ENCODE measurements at places on chromosomes 2 and 18.
A peak's percentile ranks its signal among the peaks of the same experiment; 100 is the strongest.

DNA sequence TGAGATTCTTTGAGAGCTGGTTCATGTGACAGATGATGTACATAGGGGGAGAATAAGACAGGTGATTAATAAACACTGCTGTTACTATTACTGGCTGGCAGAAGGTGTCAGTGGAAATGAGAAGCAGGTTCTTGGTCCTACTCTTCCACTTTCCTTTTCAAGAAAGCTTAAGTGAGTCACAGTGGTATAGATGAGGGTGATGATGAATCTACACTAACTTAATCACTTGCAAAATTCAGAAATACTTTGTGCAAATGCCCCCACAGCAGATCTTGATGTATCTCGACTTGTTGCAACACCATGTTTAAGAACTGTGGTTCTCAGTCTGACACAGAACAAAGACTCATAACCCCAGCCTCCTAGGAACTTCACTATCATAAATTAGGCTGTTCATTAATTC, 35.9 kb upstream of the MGAT5 start:
- H3K4me1 ChIP-seq = peaks cover 43% of the 10 kb centered on the region
- H3K27ac ChIP-seq = no peak overlapping the region
- no peaks in the 10 kb centered on the region for H3K27me3 ChIP-seq
- no peak for DNase-seq
- no peak overlapping the region for H3K4me3 ChIP-seq

- no peaks in the 10 kb centered on the region for H3K36me3 ChIP-seq
- H3K27ac ChIP-seq = no peak overlapping the region
- DNase-seq = no peak
- no peak overlapping the region for H3K4me3 ChIP-seq
- peaks cover 6% of the 10 kb centered on the region for H3K4me1 ChIP-seq
- H3K27me3 ChIP-seq = no peaks in the 10 kb centered on the region
Observed at GRCh38 chr2:237961637-237962036, 5.2 kb upstream of the UBE2F start.

DNA sequence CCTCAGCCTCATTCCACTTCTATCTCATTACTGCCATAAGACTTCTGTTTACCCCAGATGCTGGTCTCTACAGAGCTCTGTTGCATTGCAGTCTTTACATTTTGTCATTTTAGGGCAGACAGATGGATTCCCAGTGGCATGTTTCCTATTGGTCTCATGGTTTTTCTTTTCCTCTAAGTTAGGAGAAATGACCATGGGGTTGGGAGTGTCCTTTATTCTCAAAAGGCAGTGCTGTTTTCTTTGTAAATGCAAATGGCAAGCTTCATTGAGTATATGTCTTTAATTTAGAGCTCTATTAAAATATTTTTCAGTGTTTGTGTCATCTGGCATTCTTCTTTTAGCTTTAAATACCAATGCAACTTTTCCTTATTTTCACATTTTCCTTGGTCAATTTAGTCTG, 57.0 kb downstream of the MSTN start:
- H3K27me3 ChIP-seq = no peaks in the 10 kb centered on the region
- no peak overlapping the region for H3K27ac ChIP-seq
- no peak for DNase-seq
- H3K4me3 ChIP-seq = no peak overlapping the region
- no peaks in the 10 kb centered on the region for H3K36me3 ChIP-seq

GRCh38 chr2:240965296-240965904, 33.0 kb upstream of the SNED1 start:
- H3K27ac ChIP-seq = no peak overlapping the region
- DNase-seq = no peak
- no peaks in the 10 kb centered on the region for H3K27me3 ChIP-seq
- H3K4me1 ChIP-seq = no peaks in the 10 kb centered on the region

- H3K27ac ChIP-seq = no peak overlapping the region
- peaks cover 14% of the 10 kb centered on the region for H3K4me1 ChIP-seq
- no peaks in the 10 kb centered on the region for H3K36me3 ChIP-seq
Observed at GRCh38 chr18:12408247-12408869, 629 bp downstream of the PRELID3A start.

- no peaks in the 10 kb centered on the region for H3K36me3 ChIP-seq
- peaks cover 90% of the 10 kb centered on the region for H3K4me1 ChIP-seq
- DNase-seq = peak; percentile 38
- no peaks in the 10 kb centered on the region for H3K27me3 ChIP-seq
- H3K4me3 ChIP-seq = no peak overlapping the region
Observed at GRCh38 chr18:48934723-48935432, 15.9 kb downstream of the SMAD7 start.

- no peak overlapping the region for H3K4me3 ChIP-seq
- no peaks in the 10 kb centered on the region for H3K36me3 ChIP-seq
- H3K27ac ChIP-seq = no peak overlapping the region
- no peaks in the 10 kb centered on the region for H3K4me1 ChIP-seq
Observed at GRCh38 chr2:149068996-149069888, 30.7 kb downstream of the LYPD6B start.

DNA sequence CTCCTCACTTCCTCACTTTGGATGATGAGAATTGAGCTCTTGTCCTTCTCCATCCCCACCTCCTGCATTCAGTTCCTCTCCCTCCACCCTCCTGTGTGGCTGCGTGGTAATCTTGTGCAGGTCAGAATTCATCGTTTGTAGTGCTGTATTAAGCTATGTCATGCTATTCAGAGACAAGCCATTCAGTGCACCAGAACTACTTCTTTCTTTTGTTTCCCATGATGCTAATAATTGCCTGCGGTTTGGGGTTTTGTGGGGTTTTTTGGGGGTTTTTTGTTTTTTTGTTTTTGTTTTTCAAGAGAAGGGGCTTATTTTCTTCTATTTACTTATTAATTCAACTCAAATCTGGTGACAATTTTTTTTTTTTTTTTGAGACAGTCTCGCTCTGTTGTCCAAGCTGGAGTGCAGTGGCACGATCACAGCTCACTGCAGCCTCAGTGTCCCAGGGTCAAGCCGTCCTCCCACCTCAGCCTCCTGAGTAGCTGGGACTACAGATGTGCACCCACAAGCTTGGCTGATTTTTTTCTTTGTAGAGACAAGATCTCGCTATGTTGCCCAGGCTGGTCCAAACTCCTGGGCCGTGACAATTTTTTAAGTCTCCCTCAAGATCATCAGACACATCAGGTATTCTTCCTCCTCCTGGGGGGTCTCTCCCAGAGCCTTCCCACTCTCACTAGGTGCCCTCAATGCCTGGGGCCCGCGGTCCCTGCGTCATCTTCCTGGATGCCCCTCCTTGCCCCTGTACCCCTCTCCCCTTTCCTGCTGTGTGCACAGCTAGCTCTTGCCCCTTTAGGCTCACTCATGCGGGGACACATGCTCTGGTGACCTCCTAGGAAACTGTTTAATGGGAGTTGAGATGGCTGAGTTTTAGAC, 37.8 kb downstream of the MAL start:
- H3K4me1 ChIP-seq = peaks cover 25% of the 10 kb centered on the region
- H3K27me3 ChIP-seq = no peaks in the 10 kb centered on the region
- no peak overlapping the region for H3K4me3 ChIP-seq
- no peak overlapping the region for H3K27ac ChIP-seq
- no peaks in the 10 kb centered on the region for H3K36me3 ChIP-seq
- DNase-seq = no peak

DNA sequence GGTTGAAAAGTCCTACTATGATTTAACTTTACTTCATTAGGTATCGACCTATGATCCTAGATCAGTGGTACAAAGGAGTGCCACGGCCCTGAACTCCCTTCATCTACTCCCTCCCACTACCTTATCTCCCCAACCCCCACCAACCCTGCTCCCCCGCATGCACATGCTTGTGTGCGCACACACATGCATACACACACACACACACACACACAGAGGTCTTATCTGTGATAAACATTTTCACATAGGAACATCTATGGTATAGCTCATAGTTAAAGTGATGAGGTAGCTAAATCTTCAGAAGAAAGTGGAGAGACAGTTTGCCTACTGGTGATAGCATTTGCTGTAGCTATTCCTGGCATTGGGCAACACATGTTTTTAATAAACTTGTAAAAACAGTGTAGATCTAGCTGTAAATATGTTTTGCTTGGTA, 471.3 kb downstream of the ZEB2 start:
- no peak for DNase-seq
- no peaks in the 10 kb centered on the region for H3K36me3 ChIP-seq
- no peak overlapping the region for H3K27ac ChIP-seq
- H3K4me1 ChIP-seq = no peaks in the 10 kb centered on the region
- H3K27me3 ChIP-seq = no peaks in the 10 kb centered on the region
- no peak overlapping the region for H3K4me3 ChIP-seq

DNA sequence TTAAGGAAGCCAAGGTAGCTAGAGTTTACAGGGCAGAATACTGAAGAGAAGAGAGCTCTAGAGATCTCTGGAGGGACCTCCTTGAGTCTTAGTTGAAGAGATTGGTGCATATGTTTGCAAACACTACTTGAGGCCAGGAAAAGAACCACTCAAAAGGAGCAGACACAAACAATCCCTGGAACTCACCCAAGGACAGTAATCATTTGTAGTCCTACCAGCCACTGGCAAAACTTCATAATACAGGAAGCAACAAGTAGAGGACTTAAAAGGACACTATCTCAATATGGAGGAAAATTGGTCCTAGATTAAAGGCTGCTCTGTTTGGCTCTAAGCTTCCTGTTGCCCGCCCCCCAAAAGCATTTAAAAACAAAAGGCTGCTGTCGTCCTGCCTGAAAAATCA, 46.9 kb upstream of the UBXN4 start:
- no peaks in the 10 kb centered on the region for H3K4me1 ChIP-seq
- H3K27me3 ChIP-seq = no peaks in the 10 kb centered on the region
- H3K27ac ChIP-seq = no peak overlapping the region
- no peak overlapping the region for H3K4me3 ChIP-seq
- H3K36me3 ChIP-seq = no peaks in the 10 kb centered on the region
- DNase-seq = no peak

DNA sequence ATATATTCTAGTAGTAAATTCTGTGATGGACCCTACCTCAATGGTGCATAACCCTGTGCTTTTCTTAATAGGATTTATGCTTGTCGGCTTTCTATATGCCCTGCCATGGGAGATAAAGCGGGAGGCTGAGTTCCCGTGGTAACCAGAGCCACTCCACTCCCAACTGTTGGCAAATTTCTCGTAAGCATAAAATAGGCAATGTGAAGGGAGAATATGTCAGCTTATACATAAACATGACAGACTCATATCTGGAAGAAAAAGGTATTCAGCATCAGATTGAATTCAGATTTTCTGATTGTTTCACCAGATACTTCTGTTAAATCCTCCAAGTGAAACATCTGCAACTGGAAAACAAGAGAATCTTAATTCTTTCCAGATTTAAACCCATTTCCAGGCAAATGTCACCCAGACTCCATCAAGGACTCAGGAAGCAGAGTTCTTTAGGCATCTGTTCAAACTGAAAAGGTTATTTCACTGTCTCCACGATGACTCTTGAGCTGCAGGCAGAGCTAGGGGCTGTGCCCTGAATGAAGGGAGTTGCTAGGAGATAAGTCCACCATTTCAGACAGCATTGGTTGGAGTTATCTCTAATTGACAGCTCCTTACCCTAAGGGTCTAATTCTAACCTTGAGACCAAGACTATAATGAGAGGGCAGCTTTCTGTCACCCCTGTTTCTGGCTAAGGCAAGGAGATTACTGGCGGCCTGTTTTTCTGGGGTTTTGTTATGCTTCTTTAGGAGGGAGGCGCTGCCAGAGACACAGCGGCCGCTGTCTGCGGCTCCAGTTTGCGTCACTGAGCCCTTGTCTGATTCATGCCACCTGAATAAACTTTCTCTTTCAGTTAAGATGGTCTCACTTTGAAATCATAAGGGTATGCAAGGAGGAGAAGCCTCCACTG, 381.3 kb downstream of the SOX11 start:
- no peaks in the 10 kb centered on the region for H3K4me1 ChIP-seq
- no peak overlapping the region for H3K4me3 ChIP-seq

DNA sequence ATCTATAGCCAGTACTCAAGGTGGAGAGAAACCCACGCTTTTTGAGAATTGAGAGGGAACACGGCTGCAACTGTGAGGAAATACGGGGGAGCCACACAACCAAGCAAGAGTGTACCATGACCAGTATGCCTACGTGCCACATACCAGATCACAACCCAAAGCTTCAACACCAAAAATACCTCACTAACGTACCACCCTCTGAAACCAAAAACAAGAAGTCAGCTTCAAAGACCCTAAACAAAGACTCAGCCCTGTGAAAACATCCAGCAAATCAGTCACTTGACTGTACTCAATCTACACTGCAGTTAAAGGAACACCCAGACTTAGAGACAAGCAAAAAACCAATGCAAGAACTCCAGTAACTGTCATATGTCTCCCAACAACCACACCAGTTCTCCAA, 17.0 kb downstream of the RNU4ATAC start:
- H3K27me3 ChIP-seq = no peaks in the 10 kb centered on the region
- H3K27ac ChIP-seq = no peak overlapping the region
- no peak overlapping the region for H3K4me3 ChIP-seq

DNA sequence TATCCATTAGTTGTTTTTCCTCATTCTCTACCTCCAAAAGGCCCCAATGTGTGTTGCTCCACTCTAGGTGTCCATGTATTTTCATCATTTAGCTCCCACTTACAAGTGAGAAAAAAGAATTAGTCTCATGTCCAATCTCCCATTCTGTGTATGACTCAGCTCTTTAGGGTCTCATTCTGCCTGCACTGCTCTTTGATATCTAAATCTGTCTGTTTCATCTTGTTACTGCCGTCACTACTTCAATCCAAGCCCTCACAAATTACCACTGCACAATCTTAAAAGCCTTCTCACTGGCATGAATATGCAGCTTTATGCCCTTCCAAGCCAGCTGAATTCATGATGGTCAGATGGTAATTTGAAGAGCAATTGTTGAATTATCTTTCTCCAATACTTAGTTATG, 480.5 kb downstream of the TRIB2 start:
- no peaks in the 10 kb centered on the region for H3K36me3 ChIP-seq
- no peak overlapping the region for H3K4me3 ChIP-seq
- H3K27ac ChIP-seq = no peak overlapping the region

- no peaks in the 10 kb centered on the region for H3K36me3 ChIP-seq
- no peaks in the 10 kb centered on the region for H3K4me1 ChIP-seq
- H3K27me3 ChIP-seq = no peaks in the 10 kb centered on the region
- no peak overlapping the region for H3K27ac ChIP-seq
Observed at GRCh38 chr2:163723348-163723747, 12.5 kb downstream of the FIGN start.

GRCh38 chr2:187429989-187430388, 18.1 kb downstream of the CALCRL start:
- H3K27ac ChIP-seq = no peak overlapping the region
- no peaks in the 10 kb centered on the region for H3K27me3 ChIP-seq
- no peak for DNase-seq
- no peaks in the 10 kb centered on the region for H3K4me1 ChIP-seq

DNA sequence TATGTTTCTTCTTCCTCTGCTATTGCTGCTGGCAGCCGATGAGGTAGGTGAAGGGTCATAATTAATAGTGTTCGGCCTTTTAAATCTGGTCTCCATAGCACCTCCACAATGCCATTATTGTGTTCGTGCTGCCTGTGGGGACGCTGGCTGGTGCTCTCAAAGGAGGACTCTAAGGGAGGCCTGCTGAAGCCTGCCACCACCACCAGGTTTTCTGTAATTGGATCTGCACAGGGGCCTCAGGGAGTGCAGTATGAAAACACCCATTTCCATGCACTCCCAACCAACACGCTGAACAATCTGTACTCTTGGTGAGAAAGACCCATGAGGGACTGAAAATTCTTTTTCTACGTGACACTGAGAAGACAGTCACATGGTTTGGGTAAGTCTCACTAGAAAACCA, 17.6 kb upstream of the CLIP4 start:
- H3K4me3 ChIP-seq = no peak overlapping the region
- H3K27me3 ChIP-seq = no peaks in the 10 kb centered on the region

Measured in CD8-positive, alpha-beta memory T cell (primary cell).